ENCODE measurements at places on chromosomes 3 and 15.
A peak's percentile ranks its signal among the peaks of the same experiment; 100 is the strongest.

GRCh38 chr3:98890965-98891910 is 10.3 kb downstream of the DCBLD2 start:
- no peak for DNase-seq

DNA sequence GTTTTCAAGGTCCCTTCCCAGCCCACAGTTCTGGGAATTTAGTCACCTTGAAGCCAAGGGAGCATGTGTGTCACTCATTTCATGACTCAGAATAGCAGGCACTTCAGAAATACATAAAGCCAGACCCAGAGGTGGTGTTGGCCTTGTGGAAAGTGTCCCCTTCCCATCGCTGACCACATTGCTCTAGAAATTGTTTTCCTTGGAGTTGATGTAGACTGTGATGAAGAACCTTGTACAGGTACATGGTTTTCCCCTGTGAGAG is 158.8 kb downstream of the SLCO3A1 start:
- DNase-seq: no peak

DNA sequence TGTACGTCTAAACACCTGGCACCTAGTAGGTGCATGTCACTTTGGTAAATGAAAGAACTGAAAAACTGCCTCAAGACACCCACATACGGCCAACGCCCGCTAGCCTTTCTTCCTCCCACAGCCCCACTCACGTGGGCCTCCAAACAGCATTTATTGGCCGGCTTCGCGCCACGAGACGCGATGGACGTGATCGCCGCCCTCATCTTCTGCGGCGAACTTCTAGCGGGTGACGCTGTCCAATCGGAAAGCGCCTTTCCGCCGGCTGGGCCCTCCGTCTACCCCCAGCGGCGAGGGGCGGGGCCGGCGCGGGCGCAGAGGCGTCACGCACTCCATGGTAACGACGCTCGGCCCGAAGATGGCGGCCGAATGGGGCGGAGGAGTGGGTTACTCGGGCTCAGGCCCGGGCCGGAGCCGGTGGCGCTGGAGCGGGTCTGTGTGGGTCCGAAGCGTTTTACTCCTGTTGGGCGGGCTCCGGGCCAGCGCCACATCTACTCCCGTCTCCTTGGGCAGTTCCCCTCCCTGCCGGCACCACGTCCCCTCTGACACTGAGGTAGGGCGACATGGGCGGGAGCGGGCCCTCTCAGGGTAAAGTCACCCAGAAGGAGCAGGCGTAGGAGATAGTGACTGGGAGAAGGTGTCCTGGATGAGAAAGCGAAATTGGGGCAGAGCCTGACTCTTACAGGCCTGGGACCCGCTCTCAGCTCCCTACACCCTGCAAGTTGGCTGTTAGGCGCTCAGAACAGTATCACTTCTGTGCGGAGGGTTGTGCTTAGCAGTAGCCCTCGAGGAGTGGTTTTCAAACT is at the start of gene LMLN:
Gene LMLN (plus strand): TSS at position 327 of the 803 bp plus-strand sequence. CDS start 29 bp downstream, at position 356.
- DNase-seq: peak; percentile 93

DNA sequence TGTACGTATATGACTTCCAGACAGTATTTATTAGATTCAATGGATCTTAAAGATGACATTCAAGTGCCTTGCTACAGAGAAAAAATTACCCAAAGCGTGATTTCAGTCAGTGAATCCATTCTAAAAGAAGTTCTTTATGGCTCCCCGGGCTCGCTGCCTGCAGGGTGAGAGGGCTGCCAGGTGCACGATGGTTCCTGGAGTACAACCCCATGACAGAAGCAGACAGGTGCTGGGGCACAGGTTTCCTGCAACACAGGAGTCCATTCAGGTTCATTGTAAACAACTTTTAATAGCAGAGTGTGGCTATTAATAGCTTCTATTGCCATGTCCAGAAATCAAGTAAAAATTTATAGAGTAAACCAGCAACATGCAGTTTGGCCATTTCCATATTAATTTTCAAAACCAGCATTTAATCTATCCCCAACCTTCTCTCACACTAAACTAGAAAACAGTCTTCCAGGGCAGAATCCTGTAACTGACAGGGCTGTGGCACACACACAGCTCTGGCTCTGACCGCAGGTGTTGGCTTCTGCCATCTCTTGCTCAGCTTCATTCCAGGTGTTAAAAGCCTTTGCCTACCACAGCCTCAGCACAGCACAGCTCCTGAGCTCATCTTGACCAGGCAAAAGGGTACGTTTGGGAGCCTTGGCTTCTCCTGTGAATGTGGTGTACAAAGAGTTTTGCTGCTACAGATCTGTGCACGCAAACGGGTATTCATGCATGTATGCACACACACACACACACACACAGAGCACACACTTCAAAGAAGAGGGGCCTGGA is 185.9 kb downstream of the MEX3B start:
- no peak for DNase-seq

DNA sequence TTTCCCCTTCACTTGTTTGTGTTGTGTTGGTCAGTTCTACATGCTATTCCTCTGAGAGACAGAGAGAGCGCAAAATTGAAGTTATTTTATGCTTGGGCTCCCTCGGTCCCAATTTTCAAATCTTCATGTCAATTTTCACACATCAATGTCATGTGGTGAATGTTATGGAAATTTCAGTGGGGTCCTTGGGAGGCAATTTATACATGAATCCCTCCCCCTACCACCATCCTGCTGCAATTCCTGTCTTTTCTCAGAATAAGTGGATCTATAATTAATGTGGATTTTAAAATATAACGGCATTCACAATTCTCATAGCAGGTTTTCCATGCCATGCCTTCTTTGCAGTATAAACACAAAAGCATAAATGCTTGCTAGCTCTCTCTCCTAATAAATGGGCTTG is 499.9 kb downstream of the MCTP2 start:
- DNase-seq: no peak

GRCh38 chr3:23238578-23238977 is 35.5 kb downstream of the UBE2E2 start:
- no peak for DNase-seq

DNA sequence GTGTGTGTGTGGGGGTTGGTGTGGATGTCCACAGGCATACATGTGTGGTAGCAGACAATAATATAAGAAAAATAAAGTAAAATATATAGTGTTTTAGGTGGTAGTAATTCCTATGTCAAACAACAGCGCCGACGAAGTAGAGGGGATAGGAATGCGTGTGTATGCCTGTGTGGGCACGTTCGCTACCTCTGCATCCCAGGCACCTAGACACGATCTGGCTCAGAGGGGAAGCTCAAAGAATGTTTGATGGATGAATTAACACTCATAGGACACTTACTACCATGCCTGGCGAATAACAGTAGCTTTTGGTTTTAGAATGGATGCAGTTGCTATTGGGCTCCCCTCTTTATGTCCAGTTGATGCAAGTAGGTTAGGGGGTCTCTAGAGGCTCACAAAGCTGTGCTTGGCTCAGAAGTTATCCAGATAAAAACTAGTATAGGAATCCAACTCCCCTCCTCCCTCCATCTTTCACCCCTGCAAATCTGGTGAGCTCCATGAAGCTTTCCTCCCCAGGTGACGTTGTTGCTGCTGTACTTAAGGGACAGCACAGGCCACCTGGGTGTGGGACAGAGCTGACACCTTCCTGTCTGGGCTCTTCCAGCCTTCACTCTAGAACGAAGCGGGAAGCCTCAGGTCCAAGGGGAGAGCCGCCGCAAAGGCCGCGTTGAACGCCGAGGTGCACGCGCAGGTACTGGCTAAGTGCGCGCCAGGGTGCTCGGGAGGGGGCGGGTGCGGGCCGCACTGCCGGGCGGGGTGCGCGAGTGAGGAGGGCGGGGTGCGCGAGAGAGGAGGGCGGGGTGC is 192.6 kb upstream of the LYSMD4 start:
- peak; percentile 81 for DNase-seq

DNA sequence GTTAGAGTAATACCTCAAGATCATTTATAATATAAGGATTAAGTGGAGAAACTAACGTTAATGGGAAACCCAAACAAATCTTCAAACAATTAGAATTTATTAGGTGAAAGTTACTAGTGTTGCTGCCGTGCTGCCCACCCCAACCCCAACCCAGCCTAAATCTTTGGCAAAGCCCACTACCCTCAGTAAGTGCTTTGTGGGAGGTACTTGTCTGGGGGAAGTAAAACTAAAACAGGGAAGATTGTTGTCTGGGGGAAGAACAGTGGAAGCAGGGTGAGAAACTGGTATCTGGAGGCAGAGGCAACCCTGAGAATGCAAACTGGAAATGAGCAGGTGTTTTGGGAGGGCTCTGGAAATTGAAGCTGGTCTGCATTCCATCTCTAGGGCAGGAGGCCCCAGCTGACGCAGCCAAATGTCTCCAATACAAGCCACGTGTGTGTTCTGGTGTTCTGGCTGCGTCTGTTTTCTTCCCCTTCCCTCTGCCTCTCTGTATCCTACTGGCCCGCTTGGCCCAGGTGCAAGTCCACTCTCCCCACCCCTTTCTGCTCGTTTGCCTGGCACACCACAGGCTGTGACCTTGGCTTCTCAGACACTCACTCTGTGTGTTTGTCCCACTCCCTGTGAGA is 32.7 kb downstream of the FEM1B start:
- peak; percentile 5 for DNase-seq

- DNase-seq: no peak
Measured at GRCh38 chr3:37985637-37986320, 4.8 kb upstream of the VILL start.

DNA sequence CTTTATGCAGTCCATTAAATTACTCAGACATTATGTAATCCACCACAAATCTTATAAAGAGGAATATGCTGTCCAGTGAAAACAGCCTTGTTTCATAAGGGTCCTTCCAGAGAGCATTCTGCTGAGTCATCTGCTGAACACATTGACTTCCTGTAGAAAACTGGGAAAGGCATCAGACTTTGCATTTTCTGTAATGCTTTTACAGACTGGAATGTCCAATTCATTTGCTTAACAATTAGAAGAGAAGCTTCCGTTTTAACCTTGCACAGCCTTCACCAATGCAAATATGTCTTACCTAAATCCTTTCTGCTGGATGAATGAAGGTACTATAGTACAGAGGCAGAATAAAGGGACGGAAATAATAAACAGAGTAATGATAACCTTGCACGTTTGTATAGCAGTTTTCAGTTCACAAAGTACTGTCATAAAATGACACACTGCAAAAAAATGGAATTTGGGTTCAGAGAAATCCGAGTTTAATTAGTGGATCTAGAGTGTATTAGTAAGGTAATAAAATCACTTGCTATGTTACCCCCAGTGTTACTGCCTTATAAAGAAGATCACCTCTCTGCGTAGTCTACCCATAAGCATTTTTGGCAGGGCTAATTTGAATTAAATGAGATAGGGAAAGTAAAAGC is 301.5 kb downstream of the PYDC2 start:
- no peak for DNase-seq

- no peak for DNase-seq
Measured at GRCh38 chr3:107450254-107450893, 72.4 kb upstream of the BBX start.

DNA sequence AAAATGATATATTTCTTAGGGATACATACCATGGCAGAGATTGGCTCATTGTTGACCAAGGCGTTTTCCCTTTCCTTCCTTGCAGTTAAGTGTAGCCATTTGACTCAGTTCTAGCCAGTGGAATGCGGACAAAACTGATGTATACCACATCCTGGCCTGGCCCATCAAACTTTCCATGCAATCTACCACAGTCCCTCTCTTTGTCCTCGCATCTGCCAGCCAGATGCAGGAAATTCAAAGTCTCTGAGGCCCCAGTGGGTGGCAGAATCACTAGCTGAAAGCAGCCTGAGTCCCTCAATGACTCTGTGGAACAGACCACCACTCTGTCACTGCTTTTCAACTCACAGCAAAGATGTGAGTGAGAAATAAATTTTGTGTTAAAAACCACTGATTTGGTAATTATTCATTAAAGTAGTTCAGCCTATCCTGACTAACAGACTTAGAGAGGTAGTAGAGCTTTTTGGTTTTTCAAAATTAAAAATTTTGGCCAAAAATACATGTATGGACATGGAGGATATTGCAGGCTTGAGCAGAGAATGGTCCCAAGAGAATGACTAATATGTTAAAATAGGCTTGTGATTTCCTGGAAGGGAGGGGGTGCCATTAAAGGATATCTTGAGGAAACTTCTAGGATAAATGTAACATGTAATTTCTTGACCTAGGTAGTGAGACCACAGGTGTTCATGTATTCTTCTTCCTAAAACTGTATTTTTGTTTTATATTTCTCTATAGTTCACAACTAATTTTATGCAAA is 10.9 kb downstream of the LRRFIP2 start:
- no peak for DNase-seq

- no peak for DNase-seq
Measured at GRCh38 chr3:67605377-67605776, 49.0 kb downstream of the SUCLG2 start.

- no peak for DNase-seq
Measured at GRCh38 chr3:170865209-170866094, 4.5 kb downstream of the RPL22L1 start.

- no peak for DNase-seq
Measured at GRCh38 chr3:39911465-39912309, 102.3 kb downstream of the MYRIP start.

DNA sequence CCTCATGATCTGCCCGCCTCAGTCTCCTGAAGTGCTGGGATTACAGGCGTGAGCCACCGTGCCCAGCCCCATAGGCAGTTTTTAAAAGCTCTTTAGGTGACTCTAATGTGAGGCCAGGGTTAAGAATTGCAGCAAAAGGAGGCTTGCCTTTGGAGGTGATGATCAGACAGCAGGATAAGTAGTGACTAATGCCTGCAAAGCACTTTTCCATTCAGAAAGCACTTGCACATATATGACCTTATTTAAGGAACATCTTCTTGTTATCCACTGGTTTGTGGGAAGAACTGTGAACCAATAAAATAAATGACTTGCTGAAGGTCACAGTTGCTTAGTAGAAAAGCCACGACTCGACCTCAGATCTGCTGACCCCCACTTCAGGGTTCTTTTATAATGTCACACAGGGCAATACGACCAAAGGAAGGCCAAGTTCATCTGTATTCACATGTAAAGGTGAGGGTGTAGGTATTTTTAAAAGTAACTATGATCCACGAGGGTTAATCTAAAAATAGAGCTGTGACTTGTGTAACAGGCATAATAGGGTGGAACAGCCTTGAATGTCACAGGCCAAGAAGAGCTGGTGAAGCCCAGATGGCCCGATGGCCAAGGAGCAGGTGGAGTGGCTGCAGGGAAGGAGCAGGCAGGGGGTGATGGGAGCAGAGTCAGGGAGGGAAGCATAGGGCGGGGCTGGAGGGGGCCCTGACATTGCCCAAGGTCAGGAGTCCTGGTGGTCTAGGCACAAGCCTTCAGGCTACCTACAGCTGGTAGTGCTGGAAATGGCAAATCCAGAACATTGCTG is 24.4 kb downstream of the LARP6 start:
- no peak for DNase-seq
